ENCODE measurements at places on chromosomes 1 and 21.

- DNase-seq, result no peak
These were observed 42.3 kb downstream of the LACTBL1 start for GRCh38 chr1:22930240-22930912.

DNA sequence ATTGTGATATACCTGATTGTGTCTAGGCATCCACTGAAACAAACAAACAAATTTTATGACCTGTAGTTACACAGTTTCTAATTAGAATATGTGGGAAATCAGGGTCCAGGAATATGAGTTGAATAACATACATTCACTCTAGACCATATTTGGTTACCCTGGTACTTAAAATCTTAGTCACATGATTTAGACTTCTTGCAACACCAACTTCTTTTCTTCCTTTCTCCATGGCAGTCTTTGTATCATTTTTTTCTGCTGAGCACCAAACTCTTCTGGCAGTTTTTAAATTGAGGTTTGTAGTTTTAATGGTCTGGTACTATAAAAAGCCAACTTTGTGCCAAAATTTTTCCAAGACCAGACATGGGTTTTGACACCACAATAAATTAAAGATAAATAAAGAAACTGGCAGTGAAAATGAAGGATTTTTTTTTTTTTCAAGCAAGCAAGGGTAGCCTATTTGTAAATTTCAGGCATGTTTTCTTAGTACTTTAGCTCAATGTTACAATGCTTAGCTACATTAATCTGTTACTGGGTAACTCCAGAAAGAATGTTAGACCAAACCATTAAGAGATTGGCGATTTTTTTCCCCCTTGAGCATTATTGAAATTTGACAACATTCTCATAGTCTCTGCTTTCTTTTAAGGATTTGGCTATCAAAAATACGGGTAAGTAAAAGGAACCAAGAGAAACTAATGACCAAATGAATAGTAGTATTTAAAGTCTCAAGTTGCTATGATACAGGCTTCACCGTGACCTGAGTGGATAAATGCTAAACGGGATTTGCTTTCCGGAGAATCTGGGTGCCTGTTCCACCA is 108.5 kb downstream of the NFIA start:
- DNase-seq, result no peak

DNA sequence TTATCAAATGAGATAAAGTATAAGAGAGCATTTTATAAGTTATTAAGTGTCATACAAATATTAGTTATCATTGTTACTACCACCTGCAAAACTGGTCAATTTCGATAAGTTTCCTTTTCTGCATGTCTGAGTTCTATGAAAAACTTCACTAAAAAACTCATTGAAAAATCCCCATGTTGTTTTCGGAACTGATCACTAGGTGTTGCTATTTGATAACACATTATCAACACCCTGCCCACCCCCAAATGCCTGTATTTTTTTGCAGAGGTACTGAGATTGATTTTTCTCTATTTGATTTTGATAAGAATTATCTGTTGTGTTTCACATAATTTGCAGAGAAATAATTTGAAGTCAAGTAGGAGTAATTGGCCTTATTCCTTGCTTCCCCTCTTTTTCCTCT is 22.1 kb upstream of the DISP1 start:
- DNase-seq, result no peak

DNA sequence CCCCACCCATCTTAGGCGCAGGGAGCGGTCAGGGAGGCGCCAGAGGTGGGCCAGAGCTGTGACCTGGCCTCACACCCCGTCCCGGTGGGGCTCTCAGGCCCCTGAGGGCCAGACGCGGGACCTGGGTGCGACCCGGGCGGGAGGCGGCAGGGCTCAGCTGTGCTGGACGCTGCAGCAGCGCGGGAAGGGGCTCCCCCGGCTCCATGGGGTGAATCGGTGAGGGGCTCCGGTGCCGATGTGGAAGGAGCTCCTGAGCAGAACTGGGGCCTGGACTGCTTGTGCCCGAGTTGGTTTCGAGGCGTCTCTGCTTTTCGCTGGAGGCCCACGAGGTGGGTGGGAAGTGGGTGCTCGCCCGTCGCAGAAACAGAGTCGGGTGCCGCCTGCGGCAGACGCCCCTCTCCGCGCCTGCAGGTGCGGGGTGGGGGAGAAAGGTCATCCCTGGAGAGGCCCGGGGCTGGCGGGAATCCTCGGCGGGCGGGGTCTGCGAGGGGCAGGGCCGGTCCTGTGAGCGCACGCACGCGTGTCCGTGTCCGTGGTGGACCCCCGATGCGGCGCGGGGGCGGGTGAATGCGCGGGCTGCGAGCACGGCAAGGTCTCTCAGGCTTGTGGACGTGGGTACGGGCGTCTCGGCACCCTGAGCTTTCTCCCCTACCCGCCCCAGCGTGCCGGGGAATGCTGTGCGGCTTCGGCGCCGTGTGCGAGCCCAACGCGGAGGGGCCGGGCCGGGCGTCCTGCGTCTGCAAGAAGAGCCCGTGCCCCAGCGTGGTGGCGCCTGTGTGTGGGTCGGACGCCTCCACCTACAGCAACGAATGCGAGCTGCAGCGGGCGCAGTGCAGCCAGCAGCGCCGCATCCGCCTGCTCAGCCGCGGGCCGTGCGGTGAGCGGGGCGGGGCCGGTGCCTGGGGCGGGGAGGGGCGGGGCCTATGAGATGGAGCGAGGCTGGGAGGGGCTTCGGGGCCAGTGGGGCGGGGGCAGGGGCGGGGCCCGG is 20.4 kb downstream of the AGRN start:
- peak; percentile 72 for DNase-seq

DNA sequence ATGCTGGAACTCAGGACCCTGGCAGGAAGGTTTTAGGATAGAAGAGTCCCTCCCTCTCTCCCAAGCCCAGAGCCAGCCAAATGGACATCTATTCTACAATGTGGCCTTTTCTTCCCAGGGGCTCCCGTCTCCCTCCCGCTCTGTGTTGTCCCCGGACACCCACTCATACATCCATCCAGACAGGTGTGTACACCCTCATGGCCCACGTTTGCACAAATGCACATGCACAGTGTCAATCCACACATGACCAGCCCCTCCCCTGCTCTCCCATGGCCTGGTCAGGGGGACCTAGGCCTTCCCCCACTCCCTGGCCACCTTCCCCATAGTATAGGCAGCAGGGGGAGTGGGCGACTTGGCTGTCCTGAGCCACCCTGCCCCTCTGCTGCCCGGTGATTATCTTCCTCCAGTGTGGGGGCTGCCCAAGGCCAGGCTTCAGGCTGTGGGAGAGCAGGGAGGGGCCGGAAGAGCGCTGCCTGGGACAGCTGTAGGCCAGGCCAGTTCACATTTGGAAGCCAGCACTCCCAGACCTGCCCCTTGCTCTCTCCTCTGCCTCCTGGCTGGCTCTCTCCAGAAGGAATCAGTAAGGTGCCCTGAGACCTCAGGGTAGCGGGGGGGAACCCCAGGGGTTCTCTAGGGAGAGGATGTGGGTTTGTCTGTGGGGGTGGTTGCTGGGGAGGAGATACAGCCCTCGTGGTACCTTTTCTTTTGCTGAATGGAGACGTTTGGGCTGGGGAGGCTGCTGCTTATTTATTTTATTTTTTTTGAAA is 4.1 kb upstream of the PTPN7 start:
- DNase-seq, result no peak

DNA sequence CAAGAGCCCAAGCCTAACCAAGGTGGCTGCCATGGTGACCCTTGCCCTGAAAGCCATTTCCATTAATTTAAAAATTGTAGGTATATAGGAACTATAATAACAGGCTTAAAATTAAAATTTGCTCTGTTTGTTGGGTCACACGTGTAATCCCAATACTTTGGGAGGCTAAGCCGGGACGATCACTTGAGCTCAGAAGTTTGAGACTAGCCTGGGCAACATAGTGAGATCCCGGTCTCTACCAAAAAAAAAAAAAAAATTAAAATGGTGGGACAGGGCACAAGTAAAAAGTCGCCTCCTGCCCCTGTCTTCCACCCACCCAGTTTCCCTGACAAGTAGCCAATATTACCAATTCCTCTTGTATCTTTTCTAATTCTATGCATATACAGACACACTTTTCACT is 6.6 kb downstream of the CAPZA1 start:
- DNase-seq, result no peak

DNA sequence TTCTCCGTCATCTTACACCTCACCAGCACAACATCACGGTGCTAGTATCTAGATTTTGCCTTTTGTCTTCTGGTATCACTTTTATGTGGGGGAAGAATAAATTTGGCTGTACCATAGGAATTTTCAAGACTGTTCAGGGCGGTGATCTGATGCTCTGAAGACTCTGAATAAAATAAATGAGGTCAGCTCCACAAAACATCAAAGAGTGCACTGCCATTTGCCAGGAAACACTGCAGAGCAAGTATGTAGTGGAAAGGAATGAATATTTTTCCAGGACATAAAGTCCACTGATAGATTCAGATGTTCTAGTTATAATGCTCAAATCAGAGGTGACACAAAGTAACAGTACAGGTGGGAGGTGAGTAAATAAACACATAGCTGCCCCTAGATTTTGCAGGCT is 56.3 kb downstream of the ZP4 start:
- no peak for DNase-seq

GRCh38 chr1:85264150-85264549 is 4.7 kb upstream of the C1orf52 start:
- DNase-seq, result no peak

DNA sequence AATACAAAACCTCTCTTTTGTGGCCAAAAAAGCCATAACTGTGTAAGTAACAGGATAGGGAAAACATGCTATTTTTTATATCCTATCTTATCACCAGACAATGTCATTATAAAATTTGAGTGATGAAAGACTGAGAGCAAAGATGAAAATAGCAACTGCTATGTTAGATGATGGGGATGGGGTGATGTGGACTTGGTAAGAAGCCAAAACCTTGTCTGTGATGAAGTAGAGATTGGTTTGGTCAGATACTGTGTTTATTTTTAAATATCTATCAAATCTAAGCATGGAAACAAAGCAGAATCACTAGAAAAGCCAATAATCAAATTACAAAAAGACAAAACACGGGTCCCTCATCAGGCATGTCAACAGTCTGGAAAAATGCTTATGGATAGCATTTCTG is 631.1 kb upstream of the NR5A2 start:
- DNase-seq, result no peak

- DNase-seq, result no peak
These were observed 40.1 kb downstream of the SLC9C2 start for GRCh38 chr1:173562813-173563212.

- DNase-seq, result no peak
These were observed 63.5 kb upstream of the KIAA1614 start for GRCh38 chr1:180849031-180849775.

DNA sequence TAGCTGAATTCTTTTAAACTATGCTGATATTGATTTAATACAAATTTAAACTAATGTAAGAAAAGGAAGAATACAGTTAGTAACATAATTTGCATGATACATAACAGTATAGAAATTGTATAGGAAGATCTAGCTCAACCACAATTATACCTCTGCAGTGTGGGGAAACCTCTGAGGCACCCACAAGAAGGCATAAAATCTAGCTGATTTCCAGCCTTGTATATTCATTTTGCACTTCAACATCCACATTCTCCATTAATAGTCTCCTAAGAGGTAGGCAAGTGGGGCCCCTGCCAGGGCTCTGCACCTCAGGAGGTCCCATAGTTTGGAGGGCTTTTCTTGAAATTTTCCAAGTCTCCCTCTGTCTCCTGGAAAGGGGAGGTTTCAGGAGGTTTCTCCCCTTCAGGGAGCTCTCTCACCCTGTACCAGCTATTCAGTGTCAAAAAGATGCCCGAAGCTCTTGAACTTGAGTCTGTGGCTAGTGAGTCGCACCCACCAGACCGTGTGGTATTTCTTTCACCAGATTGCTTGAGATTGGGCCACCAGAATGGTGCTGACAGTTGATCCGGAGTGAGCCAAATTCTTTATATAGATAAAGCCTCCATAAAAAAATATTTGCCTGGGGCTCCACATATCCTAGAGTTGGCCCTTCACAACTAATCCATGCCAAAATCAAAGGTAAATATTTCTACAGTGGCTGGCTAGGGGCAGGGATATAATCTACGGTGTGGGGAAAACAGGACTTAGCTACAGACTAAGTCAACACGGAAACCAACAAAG is 108.2 kb downstream of the TIAM1 start:
- no peak for DNase-seq

DNA sequence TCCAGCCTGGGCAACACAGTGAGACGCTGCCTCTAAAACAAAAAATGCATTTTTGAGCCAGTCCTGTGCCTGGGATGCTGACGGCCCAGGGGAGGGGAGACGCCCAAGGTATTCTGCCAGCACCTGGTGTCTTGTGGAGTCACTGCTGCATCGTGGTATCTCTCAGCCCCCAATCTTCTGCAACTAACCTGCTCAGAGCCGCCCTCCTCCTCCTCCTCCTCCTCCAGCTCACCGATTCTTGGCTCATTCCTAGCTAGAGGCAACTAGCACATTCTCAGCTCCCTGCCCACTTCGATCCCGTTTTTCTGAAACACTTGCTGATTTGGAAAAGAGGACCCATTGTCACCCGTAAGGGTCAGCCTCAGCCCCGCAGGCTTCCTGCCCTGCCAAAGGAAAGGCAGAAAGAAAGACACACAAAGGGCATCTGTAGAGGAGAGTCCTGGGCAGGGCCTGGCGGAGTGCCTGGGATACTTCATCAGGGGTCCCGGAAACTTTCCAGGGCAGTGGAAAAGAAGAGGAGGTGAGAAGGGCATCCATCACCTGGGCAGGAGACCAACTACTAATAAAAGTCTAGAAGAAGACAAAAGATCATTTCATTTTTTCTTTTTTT is 20.7 kb downstream of the GPR157 start:
- DNase-seq, result no peak

DNA sequence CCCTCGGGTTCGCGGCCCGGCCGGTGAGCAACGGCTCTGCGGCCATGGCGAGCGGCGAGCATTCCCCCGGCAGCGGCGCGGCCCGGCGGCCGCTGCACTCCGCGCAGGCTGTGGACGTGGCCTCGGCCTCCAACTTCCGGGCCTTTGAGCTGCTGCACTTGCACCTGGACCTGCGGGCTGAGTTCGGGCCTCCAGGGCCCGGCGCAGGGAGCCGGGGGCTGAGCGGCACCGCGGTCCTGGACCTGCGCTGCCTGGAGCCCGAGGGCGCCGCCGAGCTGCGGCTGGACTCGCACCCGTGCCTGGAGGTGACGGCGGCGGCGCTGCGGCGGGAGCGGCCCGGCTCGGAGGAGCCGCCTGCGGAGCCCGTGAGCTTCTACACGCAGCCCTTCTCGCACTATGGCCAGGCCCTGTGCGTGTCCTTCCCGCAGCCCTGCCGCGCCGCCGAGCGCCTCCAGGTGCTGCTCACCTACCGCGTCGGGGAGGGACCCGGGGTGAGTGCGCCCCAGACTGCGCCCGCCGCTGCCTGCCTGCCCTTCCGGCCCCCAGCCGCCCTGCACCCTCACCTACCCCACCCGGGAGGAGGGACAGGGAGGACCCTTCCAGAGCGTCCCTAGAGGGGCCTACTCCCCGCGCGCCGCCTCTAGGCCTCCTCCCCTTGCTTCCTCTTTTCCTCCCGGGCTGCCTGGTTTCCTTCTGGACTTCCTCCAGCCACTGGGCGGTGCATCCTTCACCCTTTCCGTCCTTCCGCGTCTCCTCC is at the start of gene RNPEP:
TSS of gene RNPEP (plus strand) at position 26 of the 757 bp plus-strand sequence. CDS start at position 45, 19 bp downstream.
- peak; percentile 71 for DNase-seq

GRCh38 chr1:41151846-41152245 is 90.3 kb downstream of the SCMH1 start:
- no peak for DNase-seq

- no peak for DNase-seq
These were observed 59.0 kb upstream of the TEKT2 start for GRCh38 chr1:36024847-36025246.
